ENCODE measurements at places on chromosomes 5 and 9.

DNA sequence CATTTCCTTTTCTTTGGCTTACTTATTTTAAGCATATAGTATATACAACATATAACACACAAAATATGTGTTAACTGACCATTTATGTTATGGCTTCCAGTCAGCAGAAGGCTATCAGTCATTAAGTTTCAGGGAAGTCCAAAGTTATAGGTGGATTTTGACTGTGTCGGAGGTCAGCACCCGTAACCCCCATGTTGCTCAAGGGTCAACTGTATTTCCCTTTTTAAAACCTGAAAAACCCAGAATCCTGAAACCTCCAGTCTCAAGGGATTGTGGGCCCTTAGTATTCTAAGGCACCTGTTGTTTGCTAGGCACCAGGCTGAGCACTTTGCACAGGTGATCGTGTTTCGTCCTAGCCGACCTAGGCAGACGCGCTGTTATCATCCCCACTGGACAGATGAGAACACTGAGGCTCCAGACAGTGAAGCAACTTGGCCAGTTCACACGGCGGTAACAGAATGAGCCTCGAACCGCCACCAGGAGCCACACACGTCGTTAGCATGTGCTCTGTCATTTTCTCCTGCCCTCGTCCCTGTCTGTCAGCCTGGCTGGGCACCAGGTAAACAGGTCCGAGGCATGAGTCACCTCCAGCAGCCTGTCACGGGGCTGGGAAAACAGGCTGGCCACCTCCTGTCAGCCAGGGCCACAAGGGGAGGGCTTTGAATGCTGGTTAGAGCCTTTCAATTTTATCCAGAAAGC, 39.9 kb downstream of the DUSP1 start:
- DNase-seq: no peak

GRCh38 chr9:115015018-115015635, 84.7 kb upstream of the TNFSF8 start:
- no peak for DNase-seq

GRCh38 chr5:79898611-79899010, 92.5 kb downstream of the MTX3 start:
- no peak for DNase-seq

DNA sequence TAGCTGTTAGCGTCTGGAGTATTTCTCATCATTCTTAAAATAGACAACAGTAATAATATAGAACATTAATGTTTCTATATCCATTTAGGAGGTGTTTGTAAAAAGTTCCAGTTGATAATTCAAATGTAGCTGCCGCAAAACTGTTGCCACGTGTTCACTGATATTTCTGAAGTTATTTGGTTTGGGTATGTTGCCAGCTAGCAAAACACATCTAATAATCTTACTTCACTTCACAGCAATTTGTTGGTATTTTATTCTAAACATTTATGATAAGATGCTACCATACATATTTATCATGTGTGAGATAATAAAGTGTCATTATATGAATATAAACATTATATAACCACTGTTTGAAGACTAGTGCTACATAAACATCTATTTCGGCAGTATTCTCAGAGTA, 101.6 kb downstream of the CDH12 start:
- no peak for DNase-seq

GRCh38 chr5:87154191-87154590, 113.5 kb upstream of the RASA1 start:
- no peak for DNase-seq

DNA sequence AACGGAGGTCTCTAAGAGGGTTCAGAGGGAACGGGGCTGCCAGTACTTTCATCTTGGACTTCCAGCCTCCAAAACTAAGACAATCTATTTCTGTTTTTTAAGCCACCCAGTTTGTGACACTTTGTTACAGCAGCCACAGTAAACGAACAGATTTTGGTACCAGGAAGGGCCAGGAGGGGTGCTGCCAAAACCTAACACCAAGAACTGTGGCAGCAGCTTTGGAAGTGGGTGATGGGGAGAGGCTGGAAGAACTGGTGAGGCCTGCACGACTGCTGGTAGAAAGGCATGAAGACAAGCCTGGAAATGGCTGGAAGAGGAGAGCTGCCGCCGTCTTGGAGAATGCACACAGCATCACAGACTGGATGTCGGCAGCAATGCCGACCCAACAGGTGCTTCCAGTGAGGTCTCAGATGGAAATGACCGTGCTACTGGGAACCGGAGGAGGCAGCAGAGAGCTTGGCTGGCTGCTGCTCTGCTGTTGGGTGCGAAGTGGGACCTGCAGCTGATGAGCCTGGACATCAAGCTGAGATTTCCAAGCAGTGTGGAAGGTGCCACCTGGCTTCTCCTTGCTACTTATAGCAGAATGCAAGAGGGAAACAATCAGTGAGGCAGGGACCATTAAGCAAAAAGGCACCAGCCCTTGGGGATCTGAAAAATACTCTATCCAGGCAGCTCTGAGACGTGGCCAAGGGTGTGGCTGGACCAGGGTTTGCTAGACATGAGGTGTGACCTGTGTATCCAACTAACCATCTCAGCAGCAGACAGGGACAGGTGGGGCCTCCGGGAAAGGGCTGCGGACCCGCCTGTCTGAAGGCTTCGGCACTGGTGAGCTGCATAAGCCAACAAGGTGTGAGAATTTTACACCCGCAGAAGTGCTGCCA, 4.7 kb upstream of the TMEM210 start:
- DNase-seq: no peak

- DNase-seq: no peak
These were observed 301.1 kb upstream of the ACTBL2 start for GRCh38 chr5:57783693-57784092.

GRCh38 chr5:63351164-63351563, 611.1 kb downstream of the HTR1A start:
- DNase-seq: no peak

DNA sequence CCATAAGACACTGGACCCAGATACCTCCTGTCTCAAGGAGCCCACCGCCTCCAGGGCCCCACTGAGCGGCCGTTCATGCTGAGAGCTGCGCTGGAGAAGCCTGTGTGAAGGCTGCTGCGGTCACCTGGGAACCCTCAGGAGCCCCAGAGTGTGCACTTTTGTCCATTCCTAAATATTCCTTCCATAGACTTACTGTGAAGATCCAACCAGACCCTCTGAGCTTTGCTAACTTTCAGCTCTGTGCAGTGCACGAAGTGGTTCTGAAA, 119.5 kb downstream of the COL23A1 start:
- no peak for DNase-seq

DNA sequence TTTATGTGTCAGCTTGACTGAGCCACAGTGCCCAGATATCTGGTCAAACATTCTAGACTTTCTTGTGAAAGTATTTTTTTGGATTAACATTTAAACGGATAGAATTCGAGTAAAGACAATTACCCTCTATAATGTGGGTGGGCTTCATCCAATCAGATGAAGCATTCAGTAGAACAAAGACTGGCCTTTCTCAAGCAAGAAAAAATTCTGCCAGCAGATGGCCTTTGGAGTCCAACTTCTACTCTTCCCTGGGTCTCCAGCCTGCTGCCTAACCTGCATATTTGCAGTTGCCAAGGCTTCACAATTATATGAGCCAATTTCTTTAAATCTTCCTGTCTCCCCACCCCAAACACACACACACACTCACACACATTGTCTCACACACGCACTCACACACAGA, 86.4 kb downstream of the MED10 start:
- no peak for DNase-seq

DNA sequence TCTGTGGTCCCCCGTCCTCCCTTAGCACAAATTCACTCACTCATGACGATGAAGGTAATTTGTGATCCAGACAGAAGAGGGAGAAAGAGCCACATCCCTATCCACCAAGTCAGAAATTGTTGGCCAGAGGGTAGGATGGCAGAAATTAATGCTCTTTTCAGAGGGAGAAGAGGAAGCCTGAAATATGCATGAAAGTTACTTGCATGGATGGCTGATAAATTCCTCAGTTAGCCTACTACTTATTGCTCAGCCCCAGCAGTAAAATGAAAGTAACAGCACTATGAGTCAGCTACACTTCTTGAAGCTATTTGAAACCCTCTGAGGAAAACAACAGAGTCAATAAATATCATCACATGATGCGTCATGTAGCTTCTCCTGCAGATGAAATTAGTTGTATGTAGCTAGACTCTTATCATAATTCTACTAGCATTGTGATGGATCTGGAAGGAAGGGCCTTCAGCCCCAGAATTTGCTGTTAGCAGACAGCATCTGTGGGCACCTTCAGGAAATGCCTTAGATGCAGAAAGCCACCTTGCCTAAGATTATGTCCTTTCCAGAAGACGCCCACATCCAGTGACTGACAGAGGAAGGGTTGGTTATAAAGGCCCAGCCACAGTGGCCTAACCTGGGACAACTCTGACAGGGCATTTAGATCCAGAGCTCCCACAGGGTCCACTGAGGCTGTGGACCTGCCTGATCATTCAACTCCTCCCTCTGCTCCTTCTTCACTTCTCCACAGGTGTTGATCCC, 81.2 kb upstream of the CCDC112 start:
- no peak for DNase-seq

- no peak for DNase-seq
These were observed 12.9 kb upstream of the RHOBTB3 start for GRCh38 chr5:95718203-95718602.

DNA sequence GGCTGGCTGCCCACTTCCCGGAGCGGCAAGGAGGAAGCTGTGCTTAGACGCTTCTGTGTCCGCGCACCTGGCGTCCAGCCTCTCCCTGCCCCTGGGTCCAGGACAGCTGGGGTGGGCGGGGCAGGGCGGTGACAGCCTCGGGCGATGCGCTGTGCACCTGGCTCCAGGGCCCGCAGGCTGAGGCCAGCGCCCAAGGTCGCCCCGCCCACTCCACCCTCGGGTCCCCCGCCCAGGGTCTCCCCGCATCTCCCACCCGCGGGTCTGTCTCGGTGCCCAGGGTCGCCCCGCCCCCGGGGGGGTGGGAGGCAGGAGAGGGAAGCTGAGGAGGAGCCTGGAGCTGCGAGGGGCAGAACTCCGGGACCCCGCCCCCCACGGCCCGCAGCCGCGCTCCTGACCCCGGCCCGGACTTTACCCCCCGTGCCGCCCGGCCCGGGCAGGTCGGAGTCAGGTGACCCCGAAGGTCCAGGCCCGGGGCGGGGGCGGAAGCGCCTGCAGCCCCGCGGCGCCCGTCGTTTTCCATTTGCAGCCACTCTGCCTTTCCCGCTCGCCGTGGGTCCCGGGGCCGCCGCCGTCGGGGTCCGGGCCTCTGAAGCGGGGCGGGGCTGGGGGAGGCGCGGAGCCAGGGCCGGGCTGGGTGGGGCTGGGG, at the start of gene ENTPD8:
Gene ENTPD8, minus strand, starts transcription at position 69 of the 646 bp plus-strand sequence. CDS start 3,072 bp downstream, outside the sequence.
- DNase-seq: no peak

DNA sequence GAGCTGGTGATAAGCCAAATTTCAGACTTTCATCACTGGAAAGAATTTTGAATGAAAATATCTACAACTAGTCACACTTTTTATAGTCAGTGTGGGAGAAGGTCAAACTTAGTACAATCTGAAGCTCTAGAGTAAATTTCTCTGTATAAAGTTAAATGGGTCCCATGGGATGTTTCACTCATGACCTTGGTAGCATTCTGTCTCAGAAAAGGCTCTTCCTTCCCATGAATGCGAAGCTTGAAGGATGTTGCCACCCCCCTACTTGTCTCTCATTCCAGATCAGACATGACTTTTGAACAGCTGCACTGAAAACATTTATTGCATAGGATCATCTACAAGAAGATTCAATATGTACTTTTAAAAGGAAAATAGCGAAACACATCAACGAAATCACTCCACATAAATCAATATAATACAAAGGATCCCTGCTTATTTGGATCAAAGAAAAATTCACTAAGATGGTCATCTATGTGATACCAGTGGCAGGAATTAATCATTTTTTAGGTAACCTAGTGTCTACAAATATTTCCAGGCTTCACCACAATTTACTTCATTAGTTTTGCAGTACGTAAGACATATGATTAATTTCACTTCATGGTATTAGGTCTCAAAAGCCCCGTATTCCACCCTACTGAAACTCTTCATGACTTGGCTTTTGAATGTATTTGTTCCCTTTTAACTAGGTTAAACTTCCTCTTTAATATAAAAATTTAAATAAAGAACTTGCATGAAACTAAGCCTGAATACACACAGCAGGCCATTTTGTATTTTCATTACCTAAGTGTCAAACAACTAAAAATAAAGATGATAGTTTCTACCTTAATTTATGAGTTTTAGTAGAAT, 4.4 kb downstream of the ST8SIA4 start:
- DNase-seq: no peak

- DNase-seq: no peak
These were observed 110.0 kb upstream of the DHFR start for GRCh38 chr5:80764786-80765185.

GRCh38 chr9:73152953-73153352, 1.3 kb downstream of the ANXA1 start:
- DNase-seq: no peak

DNA sequence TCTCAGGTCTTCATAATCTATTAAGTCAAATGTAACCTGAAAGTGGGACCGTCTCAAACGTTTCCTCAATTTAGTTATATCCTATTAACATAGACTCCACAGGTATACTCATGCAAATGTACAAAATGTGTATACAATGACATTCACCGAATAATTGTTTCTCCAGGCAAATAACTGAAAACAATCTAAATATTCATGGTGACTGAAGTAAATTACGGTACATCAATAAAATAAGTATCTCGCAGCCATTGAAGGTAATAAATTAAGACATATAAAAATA, 482 bp downstream of the IARS1 start:
- no peak for DNase-seq

- DNase-seq: no peak
These were observed 99.7 kb downstream of the PTTG1 start for GRCh38 chr5:160521392-160521663.

- DNase-seq: no peak
These were observed 337.6 kb upstream of the IRX1 start for GRCh38 chr5:3258050-3258449.

GRCh38 chr9:124054582-124055227, 43.1 kb downstream of the LHX2 start:
- peak; percentile 16 for DNase-seq

- no peak for DNase-seq
These were observed 44.4 kb downstream of the MUSK start for GRCh38 chr9:110712955-110713354.

DNA sequence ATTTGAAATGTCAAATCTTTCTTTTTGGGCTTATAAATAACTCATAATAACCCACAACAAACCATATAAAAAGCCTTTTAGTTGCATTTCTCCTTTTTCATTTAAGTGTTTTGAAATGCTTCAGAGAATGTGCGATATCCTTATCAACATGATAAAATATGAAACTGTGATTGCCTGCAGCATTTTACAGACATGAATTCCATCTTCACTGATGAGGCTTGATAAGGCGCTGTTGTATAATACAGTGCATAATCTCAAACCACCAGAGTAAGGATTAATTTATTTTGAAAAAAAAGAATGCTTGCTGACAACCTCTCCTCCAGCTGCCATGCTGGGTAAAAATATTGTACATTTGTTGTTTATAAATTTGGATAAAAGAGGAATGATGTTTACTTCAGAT, 216.8 kb downstream of the PBX3 start:
- DNase-seq: no peak

- DNase-seq: no peak
These were observed 10.0 kb downstream of the ENC1 start for GRCh38 chr5:74630453-74631066.

GRCh38 chr5:83370957-83371356, 100.6 kb upstream of the VCAN start:
- DNase-seq: no peak
